Uterus (tissue), 4 donors: ENCODE measurements at places on chromosomes 7 and 10. TPM values are rescaled to one million over a fixed set of nuclear protein-coding genes. Genes with fewer than 3 reads are reported as not detected.

Gene PRLHR
- 2.3 TPM for total RNA-seq

Gene PROSER2
- 9.5 TPM for total RNA-seq

Gene AKR1D1
- total RNA-seq: not detected

Gene SGCE
- total RNA-seq: 166 TPM

Gene ORC5
- total RNA-seq: 61.9 TPM

Gene CLEC2L
- total RNA-seq: 0.21 TPM

Gene HOXA10
- total RNA-seq: 50.0 TPM

Gene PNLIPRP2
- total RNA-seq: not detected

Gene PDGFA
- total RNA-seq: 20.9 TPM

Gene OPALIN
- total RNA-seq: not detected

Gene ATG9B
- 0.76 TPM for total RNA-seq

Gene FEZF1
- not detected for total RNA-seq

Gene CPXM2
- total RNA-seq: 48.2 TPM
